Lower leg skin (tissue), 4 donors: ENCODE measurements at places on chromosomes 4 and X.

DNA sequence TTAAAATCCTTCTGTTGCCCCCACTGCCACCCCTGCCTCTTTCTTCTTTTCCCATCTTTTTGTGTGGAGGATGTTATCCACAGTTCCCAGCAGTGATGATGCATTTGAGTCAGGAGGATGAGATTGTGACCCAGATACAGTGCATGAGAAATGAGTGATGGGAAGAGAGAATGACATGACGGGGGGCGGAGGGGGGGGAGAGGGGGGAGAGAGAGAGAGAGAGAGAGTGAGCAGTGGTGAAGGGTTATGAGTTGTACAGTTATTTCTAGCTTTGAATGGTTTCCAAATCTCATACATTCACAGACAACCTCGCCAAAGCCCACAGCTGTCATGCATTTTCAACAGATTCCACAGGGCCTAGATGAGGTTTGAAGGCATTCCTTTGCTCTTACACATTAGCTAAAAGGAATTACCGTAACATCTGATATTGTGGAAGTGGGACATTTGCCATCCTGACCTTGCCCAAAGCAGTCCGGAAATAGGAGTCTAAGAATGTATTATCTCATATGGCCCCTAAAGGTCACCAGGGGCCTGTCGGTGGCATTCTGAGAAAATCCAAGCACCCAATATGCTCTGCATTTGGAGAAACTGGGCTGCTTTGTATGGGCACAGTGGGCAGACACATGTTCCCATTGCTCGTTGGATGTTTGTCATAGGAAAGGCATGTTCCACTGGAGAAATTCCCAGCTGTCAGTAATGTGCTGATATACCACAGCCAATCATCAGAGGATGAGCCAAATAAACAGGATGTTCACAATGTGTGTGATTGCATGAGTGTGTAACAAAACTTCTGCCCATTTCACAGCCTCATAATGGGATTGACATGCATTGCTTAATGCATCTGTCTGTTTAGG is 435.8 kb downstream of the SPRY1 start:
- DNase-seq: peak; percentile 87

GRCh38 chr4:107156443-107156842 is 120.3 kb upstream of the DKK2 start:
- no peak for DNase-seq

DNA sequence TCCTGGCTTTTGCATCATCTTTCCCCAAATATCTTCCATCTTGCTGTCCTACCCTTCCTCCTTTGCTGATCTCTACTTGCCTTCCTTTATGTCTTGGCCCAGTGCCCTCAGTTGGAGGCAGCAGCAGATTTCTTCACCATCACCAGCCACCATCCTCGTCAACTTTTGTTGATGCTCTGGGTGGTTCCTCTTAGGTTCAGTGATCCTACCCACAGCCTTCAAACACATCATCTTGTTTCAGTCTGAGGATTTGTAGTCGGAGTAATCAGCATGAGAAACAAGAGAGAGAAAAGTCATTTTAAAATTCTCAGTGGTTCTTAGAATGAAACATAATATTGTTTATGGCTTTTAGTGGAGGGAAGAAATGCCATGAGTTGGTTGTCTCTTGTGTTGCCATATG is 65.8 kb downstream of the FTHL17 start:
- no peak for DNase-seq

GRCh38 chrX:121322159-121322558 is 274.7 kb downstream of the GLUD2 start:
- no peak for DNase-seq

DNA sequence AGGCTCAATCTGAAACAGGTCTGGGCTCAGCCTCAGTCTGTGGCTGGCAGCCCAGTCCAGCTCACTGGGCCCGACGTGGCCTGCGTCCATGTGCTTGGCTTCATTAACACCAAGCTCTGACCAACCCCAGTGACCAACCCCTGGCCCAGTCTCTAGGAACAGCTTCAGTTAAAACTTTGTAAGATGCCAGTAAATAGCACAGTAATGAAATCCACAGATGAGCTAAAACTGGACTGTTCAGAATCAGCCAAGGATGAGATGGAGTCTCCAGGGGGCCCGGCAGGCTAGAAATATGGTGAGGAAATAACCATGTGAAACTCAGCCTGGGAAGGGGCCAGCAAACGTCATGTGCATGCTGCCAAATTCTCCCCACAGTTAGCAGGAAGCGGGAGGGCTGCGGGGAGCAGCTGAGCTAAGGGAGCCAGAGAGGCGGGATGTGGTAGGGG is 37.1 kb upstream of the XPNPEP2 start:
- DNase-seq: peak; percentile 94
